ENCODE measurements at places on chromosomes 4 and X.

- no peak for DNase-seq
These were observed 44.0 kb upstream of the IGFBP7 start for GRCh38 chr4:57154191-57154590.

DNA sequence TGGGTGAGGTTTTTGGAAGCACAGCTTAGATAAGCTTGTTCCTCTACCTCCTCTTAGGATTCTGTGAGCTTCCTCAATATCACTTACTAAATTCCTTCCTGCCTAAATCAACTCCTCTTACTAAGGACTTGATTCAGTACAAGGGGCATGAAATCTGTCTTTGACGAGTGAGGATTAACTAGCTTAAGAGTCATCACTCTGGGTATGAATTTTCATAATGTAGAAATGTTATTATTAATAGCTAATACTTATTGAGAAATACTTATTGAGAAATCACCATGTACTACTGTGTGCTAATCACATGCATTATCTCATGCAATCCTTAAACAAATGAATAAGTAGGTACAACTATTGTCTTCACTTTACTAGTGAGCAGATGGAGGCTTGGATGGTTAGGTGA, 28.6 kb downstream of the TRPC3 start:
- DNase-seq = no peak

DNA sequence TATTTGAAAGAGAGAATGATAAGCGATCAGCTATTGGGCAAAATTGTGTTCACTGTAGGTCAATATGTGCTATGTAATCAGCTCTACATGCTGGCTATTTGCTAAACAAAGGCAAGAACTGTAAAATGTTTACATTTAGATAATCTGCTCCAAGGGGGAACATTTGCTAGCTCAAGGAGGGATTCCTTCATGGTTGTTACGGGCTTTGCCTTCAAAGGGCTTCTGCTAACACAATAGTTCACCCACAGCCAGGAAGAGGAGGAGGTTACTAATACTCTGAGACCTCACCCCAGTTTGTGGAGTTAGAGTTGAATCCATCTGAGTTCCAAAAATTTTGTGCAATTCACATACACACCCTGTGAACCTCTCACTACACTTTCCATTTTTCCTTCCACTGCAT, 107.6 kb upstream of the BMP3 start:
- DNase-seq = no peak

- no peak for DNase-seq
These were observed 202.8 kb upstream of the GRID2 start for GRCh38 chr4:92100975-92101374.

GRCh38 chrX:96455078-96455477, 229.6 kb upstream of the DIAPH2 start:
- DNase-seq = no peak

GRCh38 chr4:5990446-5991160, 27.6 kb downstream of the C4orf50 start:
- no peak for DNase-seq

DNA sequence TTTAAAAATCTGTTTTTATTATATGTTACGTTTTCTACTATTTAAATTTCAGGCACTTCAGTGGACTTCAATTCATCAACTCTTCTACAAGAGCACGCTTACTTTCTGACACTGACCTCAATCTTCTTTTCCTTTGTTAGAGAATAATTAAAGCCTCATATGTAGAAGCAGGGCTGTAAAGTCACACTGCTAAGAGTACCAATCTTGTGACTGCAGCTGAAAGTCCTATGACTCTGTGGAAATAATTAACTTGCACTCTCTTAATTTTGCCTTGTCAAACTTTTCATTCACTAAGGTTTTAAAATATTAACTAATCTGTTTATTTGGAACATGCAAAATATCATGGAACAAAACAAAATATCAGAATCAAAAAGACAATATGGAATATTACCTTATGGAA, 498.1 kb downstream of the PCDH10 start:
- DNase-seq = no peak

- no peak for DNase-seq
These were observed 1385.9 kb downstream of the FAM133A start for GRCh38 chrX:95059909-95060308.

- DNase-seq = no peak
These were observed 13.1 kb upstream of the SULT1B1 start for GRCh38 chr4:69773484-69773883.

DNA sequence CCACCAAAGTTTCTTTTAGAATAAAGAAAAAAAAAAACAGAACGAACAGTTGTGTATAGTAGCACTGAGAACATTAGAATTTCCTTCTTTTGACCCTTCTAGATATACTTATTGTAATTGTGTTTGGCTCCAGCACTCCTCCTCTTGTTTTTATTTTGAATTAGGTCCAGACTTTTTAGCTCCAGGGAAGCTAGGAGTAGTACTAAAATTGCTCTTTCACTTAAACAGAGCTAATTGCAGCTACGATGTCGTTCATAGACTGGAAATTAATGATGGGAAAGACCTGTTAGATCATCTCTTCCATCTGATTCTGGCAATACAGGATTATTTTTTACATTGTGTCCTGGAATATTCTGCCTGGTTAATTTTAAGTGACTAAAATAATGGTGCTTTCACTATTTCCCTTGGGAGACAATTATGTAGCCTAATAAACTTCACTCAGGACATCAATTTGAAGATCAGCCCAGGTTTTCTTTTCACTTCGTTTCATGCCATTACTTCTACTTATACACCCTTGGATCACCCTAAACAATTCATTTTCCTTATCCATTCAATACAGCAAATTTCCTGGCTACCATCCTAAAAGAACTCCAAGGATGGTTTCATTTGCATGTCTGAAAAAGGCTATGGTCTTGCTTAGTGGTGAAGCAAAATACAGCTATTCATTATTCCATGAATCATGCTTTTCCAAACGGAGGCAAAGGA, 480.8 kb upstream of the TECRL start:
- no peak for DNase-seq

- no peak for DNase-seq
These were observed 40.3 kb downstream of the LRBA start for GRCh38 chr4:150974750-150975149.

DNA sequence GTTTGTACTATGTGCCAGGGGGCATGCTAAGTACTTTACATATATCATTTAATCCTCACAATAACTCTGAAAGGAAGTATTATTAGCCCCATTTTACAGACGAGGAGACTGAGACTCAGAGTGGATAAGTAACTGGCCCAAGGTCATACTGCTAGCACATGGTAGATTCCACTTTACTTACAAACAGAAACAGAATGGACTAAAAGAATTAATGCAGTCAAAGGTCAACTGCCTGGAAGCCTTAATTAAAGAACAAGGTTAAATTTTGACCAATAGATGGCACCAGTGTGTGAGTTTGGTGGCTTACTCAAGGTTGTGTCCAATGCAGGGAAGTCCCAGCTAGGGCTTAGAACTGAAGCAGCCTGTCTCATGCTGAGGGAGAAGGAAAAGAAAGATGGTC, 4.7 kb downstream of the RIPPLY1 start:
- DNase-seq = peak; percentile 10

GRCh38 chrX:1274786-1275185, 6.2 kb downstream of the CSF2RA start:
- no peak for DNase-seq

- DNase-seq = no peak
These were observed 35.3 kb upstream of the VSIG4 start for GRCh38 chrX:66074920-66075879.

DNA sequence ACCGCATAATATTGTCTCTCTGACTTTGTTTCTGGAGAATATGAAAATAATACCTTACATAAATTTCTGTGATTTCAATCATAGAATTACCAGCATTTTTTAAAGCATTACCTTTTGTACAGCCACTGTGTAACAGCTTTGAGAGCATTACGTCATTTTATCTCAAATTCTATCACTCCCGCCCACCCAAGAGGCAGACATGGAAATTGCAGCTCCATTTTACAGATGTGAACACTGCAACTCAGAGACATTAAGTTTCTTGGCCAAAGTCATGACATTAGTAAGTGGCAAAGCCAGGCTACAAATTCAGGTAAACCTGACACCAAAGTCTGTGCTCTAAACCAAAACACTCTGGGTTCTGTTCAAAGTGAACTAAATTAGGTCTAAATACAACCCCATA, 33.6 kb upstream of the KDR start:
- no peak for DNase-seq

DNA sequence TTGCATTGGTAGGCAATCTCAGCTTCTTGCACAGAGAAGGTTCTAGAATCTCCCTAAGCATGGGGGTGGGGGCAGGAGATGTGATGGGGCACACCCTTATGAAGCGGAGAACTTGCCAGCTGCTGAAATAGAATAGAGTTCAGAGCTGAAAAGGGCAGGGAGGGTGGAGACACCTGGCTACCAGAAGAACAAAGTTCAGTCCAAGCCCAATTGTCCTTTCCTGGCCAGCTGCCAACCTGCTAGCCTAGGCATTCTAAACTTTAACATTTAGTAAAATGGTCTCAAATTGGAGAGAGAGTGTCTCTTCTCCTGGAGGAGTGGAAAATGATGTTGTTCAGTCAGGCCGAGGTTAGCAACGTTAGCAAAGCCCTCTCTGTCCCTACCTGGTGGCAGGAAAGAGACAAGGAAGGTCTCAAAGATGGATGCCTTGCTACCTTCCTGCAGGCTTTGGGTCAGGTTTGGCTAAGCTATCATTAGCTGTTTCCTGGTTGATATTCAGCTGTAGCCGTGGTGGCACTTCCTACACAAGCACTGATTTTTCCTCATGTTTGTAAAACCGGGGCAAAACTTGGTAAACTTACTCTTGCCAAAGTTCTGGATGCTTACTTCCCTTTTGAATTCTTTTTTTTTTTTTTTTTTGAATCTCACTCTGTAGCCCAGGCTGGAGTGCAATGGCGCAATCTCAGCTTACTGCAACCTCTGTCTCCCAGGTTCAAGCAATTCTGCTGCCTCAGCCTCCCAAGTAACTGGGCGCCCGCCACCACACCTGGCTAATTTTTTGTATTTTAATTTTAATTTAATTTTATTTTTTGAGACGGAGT, 34.7 kb upstream of the NYX start:
- no peak for DNase-seq

- DNase-seq = no peak
These were observed 55.2 kb downstream of the MAGEC2 start for GRCh38 chrX:142149919-142150318.

DNA sequence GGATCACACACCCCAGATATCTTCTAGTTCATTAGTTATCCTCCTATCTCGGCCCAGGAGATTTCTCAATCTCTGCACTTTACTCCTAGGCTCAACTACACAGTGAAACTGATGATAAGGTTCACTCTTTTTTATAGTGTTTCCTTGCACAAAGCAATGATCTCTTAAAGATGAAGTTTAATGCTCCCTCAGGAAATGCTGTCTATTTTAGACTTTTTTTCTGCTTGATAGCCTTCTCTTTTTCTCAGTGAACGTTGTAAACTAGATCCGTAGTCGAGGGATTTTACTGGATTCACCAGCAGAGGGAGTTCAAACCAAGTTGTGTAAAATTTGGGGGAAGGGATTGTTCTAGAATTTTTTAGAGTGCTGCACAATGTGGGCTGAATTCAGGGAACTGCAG, 269.6 kb downstream of the GBA3 start:
- DNase-seq = peak; percentile 10

- DNase-seq = no peak
These were observed 202.6 kb downstream of the PCDH19 start for GRCh38 chrX:100207331-100208024.

DNA sequence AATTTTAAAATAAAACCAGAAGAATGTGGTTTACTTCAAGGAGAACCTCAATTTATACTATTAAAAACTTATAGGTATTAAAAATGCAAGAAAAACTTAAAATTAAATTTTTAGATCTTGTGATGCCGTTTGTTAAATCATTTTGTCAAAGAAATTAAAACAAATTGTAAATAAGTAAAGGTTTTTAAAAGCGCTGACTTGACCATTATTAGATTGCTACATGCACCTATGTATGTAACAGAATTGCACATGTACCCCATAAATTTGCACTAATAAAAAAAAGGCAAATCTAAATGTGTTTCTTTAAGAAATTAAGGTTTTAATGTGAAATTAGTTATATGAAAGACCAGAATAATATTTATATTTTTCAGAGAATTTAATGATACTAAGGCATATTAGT, 156.1 kb downstream of the LARP7 start:
- DNase-seq = no peak

- no peak for DNase-seq
These were observed 89.8 kb upstream of the GPRIN3 start for GRCh38 chr4:89397441-89397840.

DNA sequence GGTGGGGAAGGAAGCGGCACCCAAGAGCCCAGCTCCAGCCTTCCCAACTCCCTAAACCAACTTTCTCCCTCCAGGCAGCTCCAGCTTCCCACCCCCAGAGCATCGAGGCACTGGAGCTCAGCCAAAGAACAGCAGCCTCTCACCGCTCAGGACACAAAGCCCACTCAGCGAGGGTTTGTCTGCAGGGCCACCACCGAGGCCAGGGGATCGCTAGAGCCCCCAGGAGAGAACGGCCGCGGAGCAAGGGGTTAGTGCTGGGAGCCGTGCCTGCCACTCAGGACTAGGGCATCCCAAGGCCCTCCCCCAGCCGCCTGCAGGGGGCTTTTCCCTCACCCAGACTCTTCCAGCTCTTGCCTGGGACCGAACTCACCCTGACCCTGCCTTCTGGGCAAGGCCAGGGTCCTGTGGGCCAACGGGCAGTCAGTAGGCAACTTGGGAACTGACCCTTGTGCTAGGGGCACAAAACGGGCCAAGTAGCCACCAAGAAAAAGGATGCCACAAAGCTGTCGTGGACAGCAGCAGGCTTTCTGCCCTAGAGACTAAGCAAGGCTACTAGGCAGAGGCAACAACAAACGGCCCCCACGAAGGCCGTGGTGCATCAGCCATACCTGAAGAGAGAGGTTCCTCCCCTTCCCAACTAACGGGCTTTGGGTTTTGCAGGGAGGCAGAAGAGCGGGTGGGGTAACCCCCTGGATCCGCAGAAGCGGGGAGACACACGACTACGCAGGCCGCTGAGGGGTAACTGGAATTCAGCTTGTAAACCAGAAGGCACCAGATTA, 2.3 kb downstream of the HCFC1 start:
- DNase-seq = no peak

DNA sequence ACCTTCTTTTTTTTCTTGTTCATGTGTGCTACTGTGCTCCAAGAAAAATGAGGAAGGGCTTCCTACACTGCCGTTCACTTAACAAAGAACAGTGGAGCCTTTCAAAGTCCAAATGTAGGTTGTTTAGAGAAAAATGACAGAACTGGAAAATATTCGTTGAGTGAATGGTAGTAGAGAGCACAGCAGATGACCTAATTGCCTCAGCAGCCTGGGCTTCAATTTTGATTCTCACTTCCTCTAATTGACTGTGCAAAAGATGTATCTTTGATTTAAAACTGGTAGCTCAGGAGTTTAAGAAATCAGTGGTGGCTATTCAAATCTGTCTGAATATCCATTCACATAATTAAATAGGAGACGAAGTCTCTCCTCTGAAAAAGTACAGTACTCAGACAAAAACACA, 5.2 kb downstream of the NLGN4X start:
- no peak for DNase-seq

DNA sequence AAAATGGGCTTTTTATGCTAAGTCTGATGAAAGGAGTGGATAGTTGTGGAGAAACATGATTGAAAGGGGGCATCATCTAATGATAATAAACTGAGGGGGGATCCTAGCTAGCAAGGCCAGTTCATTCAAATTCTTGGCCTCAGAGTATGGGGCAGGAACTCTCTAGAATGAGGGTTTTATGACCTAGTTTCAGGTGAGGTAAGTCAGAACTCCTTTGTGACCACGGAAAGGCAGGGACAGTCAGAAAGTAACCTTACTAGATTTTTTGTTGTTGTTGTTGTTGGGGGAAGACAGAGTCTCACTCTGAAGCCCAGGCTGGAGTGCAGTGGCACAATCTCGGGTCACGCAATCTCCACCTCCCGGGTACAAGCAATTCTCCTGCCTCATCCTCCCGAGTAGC, 1.5 kb upstream of the PAQR3 start:
- no peak for DNase-seq

GRCh38 chr4:101515099-101515498, 167.8 kb upstream of the PPP3CA start:
- no peak for DNase-seq
